ENCODE measurements at places on chromosomes 4 and X.

- no peak for DNase-seq
Measured at GRCh38 chr4:6191448-6192130, 8.8 kb downstream of the JAKMIP1 start.

- DNase-seq: no peak
Measured at GRCh38 chrX:149572743-149573142, 14.5 kb downstream of the MAGEA9B start.

GRCh38 chrX:125998432-125998831, 167.7 kb downstream of the DCAF12L2 start:
- DNase-seq: no peak

- no peak for DNase-seq
Measured at GRCh38 chr4:82293304-82293703, 80.5 kb downstream of the HNRNPD start.

DNA sequence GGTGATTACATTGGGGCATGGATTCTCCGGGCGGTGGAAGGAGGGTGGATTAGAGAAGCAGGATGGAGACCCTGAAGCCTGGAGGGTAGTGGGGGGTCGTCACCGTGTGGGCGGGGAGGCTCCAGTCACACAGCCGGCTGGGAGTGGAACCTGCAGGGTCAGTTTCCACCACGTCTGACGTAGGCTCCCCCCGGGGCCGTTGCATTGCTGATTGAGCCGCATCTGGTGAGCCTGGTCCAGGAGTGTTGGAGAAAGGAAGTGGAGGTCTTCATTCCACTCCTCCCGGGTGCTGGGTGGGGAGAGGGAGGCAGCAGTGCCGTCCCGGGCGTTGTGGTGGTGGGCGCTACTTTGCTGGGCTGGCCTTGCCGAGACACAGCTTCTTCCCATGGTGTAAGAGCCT, 28.1 kb downstream of the TBC1D14 start:
- DNase-seq: no peak

GRCh38 chr4:15400226-15400625, 27.6 kb upstream of the C1QTNF7 start:
- no peak for DNase-seq

- no peak for DNase-seq
Measured at GRCh38 chrX:11733614-11734013, 24.4 kb upstream of the MSL3 start.

GRCh38 chr4:38002451-38003071, 42.4 kb downstream of the PTTG2 start:
- DNase-seq: no peak

GRCh38 chrX:153739754-153740486, 15.3 kb downstream of the ABCD1 start:
- no peak for DNase-seq

DNA sequence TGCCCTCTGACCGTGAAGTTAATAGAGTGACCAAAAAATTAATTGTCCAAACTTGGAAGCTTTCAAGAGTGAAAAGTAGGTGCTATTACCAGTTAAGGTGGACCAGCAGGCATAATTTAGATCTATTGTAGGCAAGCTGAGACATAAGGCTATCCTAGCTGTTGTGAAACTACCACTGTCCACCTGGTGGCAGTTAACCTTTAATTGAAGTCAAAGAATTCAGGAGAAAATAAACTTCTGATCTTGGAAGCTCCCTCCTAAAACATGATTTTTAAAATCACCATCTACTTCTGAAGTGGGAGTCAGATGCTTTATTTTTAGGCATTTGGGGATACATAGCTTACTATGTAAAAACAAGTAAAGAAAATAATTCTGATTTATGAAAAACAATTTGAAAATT, 636.3 kb upstream of the HTR2C start:
- DNase-seq: no peak

All from H1 (cell line).